CMK (cell line): ENCODE measurements at places on chromosomes 16 and 17.

- DNase-seq: no peak
Observed at GRCh38 chr17:51398128-51398525, 137.8 kb downstream of the UTP18 start.

GRCh38 chr17:42920106-42920900 lies 19.7 kb downstream of the G6PC1 start:
- DNase-seq: no peak

- DNase-seq: no peak
Observed at GRCh38 chr17:69869667-69870066, 205.4 kb upstream of the KCNJ16 start.

DNA sequence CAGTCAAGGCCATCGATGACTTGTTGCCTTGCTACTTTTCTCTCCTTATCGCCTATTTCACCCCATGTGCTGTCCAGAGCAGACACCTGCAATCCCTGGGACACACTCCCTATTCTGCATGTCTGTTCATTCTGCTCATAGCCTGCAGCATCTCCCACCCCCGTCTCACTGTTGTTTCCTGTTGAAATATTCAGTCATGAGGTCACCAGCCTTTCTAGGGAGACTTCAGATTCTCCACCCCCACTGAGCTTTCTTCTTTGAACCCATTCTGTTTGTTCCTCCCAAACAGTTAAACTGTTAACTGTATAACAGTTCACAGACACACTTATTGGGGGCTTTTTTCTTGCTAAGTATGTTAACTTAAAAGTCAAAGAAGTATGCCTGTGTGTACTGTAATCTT lies 94.4 kb downstream of the AATF start:
- DNase-seq: no peak

- DNase-seq: no peak
Observed at GRCh38 chr17:31511580-31511979, 120.1 kb downstream of the RAB11FIP4 start.

GRCh38 chr17:61678339-61678738 lies 87.3 kb upstream of the NACA2 start:
- no peak for DNase-seq

DNA sequence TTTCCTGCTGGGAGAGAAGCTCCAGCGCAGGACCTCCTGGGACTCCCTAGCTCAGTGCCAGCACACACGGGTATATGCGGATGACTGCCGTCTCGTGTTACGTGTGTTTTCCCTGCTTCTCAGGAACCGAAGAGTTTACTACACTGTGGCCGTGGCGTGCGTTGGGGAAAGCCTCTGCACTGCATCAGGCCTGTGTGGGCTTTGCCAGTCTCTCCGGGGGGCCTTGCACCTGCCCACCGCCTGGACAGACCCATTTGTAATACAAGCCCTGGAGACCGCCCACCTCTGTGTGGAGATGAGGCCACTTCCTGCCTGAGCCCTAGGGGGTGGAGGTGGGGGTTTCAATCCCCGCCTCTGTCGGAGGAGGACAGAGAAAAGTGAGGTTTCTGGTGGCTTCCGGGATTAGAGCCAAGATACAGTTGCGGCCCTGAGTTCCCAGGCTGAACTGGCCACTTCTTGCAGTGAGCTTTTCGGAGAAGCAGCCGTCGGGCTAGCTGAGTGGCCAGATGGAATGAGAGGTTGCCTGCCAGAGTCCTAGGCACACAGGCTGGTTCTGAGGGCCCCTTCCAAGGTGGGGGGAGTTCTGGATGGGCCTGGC lies 43.4 kb upstream of the GSE1 start:
- DNase-seq: peak; percentile 89

DNA sequence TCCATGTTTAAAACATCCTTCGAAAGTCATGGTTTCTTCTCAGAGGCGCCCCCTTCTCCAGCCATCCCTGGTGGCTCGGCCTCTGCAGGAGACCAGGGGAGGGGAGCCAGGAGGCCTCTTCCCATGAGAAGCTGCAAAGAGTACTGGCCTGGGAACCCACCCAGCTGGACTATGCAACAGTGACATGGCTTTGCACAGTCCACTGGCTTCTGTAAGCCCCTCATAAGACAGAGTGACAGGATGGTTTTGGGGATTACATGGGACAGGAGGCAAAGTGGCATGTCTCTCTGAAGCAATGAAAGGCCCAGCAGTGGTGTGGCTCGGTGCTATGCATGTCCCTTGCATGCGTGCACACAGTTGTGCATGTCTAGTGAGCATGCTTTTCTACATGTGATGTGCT lies 99.5 kb downstream of the C16orf78 start:
- no peak for DNase-seq

DNA sequence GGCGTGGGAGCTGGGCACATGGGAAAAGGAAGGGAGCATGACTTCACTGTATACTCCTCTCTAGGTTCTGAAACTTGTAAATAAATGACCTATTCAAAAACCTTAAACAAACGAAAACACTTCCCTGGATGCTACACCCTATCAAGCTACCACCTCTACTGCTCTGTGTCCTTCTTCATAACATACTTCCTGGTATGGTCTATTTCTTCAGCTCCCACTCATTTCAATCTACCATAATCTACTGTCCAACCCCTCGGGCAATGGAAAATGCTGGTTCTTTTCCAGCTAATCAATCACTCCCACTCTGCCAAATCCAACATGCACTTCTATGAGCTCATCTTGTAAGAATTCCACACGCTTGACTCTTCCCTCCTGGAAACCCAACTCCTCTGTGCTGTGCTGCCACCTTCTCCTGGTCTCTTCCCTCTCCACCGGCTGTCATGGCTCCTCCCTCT lies 42.4 kb downstream of the AMFR start:
- no peak for DNase-seq

GRCh38 chr17:80940171-80941123 lies 51.2 kb upstream of the CHMP6 start:
- DNase-seq: no peak

DNA sequence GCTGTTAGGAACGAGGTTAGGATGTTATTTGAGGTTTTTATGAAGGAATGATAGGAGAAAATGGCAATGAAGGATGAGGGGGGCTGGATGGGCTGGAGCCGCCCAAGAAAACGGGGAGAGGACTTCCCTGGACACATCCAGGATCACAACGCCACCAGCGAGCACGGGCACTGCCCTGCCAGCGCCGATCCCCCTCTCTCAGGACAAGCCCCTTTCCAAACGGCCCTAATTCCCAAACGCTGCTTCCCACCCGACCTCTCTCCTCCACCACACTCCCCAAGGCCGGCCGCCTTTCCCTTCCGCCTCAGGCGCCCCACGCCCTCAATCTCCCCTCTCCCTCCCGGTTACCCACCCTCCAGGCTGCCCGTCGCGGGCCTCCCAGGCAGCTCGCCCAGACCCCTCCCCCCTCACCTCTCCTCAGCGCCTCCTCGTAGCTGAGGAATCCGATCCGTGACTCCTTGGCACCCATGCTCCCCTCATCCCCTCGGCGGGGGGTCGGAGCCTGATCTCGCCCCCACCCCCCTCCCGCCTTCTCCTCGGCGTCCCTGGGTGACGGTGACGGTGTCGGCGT lies 377 bp downstream of the USP32 start:
- peak; percentile 63 for DNase-seq

- DNase-seq: no peak
Observed at GRCh38 chr17:3447625-3448024, 14.0 kb upstream of the OR1E2 start.

DNA sequence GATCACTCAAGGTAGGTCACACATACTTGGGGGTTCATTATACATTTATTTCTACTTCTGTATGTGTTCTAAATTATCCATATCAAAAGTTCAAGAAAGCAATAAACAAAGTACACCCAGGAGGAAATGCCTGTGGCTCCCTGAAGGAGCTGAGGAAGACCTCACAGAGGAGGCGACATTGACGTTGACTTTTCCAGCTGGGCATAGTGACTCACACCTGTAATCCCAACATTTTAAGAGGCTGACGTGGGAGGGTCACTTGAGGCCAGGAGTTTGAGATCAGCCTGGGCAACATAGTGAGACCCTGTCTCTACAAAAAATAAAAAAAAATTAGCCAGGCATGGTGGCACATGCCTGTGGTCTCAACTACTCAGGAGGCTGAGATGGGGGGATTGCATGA lies 16.3 kb downstream of the ITGAD start:
- DNase-seq: no peak

DNA sequence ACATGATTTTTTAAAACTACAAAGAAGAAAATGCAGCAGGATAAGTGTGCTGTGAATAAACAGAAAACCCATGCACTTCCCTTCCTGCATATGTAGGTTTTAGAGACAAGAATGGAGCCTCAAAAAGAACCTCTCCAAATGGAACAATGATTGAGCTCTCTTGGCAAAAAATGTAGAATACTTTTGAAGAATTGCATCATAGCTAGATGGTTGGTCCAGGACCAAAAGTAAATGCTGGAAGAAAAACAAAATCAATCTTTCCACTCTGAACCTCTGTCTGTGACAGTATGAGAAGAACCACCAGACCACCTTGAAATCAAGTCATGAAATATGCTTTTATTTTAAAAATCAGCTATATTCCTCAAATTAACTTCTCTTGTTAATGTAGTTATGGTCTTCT lies 17.5 kb downstream of the HELZ start:
- DNase-seq: no peak

DNA sequence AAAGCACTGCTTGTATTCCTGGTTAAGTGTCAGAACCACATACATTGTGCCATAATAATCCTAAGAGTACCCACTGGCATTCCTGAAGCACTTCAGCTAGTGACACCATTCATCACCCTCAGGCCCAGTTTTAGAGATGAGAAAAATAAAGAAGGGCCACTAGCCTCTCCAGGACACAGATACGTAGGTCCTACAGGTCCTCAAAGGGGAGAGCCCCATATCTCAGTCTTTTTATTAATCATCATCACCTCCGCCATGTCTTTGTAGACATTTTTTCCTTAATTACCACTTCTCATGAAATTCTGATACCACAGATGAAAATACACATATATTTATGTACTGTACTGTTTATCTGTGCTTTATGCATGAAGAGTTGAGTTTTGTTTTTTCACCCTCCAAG lies 43.5 kb downstream of the GRB2 start:
- DNase-seq: no peak

- DNase-seq: no peak
Observed at GRCh38 chr16:24539850-24540601, 660 bp downstream of the RBBP6 start.

DNA sequence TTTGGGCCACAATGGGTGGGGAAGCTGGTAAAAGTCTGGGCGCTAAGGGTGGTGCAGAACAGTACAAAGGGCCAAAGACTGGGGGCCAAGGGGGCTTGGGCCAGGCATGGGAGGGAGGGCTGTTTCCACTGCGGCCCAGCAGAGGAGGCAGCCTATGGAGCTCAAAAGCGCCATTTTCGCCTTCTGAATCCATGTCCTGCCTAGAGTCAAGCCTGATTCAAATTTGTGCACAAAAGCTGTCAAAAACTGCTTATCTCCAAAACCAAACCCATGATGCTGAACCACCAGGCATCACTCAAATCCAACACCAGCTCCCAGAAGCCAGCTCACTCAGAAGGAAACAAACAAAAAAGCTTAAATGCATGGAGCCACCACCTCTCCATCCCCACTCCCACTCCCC lies 16.0 kb downstream of the COG7 start:
- DNase-seq: no peak

GRCh38 chr16:54521327-54521726 lies 234.7 kb upstream of the IRX3 start:
- DNase-seq: no peak

DNA sequence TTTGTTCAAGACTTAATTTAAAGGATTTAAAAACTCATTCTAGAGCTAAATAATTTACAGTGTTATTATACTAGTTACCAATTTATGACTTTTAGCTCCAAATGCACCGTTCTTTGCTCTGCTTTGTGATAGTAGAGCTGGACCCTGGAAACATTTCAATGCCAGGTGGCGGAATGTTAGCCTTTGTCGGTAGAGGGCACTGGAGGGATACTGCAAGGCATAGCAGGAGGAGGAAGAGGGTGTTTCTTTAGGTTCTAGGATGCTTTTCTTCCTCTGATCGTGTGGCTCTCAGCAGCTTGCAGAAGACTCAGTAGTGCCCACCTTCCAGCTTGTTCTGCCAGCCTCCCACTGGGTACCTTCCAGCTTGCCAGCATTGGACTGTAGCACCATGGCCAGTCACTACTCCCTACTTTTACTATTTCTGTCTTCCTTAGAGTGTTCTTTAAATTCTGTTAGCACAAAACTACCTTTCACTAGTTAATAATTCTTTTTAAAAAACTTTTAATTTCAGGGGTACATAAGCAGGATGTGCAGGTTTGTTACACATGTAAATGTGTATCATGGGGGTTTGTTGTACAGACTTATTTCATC lies 325.3 kb downstream of the UTP18 start:
- DNase-seq: no peak

DNA sequence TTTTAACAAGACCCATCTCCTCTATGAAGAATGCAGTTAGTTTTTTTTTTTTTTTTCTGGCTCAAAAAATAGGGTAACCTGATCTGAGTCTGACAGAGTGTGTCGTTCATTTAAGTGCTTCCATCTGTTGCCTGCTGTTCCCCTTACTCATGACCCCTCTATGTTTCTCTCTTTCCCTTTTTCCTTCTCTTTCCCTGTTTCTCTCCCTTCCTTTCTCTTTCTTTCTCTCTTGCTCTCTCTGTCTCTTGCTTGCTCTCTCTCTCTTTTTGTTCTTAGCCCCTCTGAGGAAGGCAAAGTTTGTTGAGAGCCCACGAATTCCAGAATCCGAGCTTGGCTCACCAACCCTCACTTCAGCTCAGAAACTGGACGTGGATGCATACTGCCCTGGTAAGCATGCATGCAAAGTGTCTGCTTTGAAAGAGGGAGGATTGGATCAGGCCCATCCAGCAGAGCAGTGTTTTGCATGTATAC lies 185.0 kb downstream of the TANC2 start:
- DNase-seq: no peak

DNA sequence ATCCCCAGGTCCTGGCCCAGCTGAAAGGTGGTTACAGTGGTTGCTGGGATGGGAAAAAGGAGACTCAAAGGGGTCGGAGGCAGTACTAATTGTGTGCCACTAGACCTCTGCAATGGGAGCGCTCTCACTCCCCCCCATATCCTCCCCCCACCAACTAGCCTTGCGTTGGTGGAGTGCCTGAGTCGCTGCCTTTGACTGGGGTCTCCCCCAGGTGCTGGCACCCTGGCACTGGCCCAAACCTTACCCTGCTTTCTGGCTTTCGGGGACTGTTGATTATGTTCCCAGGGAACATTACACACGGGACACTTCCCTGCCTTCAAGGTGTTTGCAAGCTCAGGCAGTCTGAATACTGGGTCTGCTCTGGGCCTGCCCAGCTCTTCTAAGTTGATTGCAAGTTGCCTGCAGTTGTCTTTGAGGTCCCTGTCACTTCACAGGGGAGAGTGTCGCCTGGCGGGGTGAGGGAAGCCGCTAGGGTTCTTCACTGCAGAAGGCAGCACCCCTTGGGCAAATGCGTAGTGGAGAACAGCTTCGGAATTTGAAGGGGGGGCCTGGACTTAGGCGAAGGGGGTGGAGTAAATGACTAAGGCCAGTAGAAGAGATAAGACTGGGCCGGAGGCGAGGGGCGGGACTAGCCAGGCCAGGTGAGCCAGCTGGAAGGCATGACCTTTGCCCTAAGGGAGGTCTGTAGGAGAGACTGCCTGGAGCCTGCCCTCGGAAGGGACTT lies 98.0 kb downstream of the RAB11FIP4 start:
- no peak for DNase-seq

- no peak for DNase-seq
Observed at GRCh38 chr17:72056727-72057290, 64.0 kb upstream of the SOX9 start.

GRCh38 chr17:30550512-30551273 lies 73.5 kb downstream of the GOSR1 start:
- no peak for DNase-seq
